ENCODE measurements at places on chromosomes 3 and 15.

DNA sequence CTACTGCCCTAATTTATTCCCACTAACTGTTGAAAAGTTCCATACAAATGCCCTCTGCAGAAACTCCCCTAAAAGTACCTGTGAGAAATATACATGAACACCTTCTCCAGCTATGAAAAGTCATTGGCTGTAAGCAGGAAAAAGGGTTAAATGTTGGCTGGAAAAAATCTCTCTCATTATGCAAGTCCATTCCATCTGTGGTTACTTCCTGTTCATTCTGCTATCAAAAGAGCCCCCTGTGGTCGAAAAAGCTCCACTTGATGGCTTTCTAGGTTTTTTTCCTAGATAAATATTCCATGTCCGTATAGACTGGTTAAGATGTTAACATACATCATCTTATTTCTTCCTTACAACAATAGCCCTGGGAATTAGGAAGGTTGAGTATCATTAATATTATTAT lies 56.2 kb upstream of the AKAP13 start:
- no peak for DNase-seq

DNA sequence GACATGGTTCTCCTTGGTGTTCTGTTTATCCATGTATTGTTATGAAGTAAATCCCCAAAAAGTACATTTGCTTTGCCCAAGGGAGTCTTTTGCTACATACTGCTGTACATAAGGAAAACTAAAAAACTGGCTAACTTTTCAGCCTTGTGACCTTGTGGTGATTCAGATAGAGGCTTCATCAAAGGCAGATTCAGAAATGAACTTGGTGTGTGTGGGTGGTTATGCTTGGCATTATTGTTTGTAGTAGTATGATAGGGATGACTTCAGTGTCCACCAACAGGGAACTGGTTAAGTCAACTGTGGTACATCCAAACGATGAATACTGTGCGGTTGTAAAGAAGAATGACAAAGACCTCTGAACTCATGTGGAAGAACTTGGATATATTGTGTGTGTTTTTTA lies 75.6 kb upstream of the CHRNB4 start:
- DNase-seq = no peak

- no peak for DNase-seq
These were observed 318.5 kb downstream of the GBE1 start for GRCh38 chr3:81442758-81443456.

DNA sequence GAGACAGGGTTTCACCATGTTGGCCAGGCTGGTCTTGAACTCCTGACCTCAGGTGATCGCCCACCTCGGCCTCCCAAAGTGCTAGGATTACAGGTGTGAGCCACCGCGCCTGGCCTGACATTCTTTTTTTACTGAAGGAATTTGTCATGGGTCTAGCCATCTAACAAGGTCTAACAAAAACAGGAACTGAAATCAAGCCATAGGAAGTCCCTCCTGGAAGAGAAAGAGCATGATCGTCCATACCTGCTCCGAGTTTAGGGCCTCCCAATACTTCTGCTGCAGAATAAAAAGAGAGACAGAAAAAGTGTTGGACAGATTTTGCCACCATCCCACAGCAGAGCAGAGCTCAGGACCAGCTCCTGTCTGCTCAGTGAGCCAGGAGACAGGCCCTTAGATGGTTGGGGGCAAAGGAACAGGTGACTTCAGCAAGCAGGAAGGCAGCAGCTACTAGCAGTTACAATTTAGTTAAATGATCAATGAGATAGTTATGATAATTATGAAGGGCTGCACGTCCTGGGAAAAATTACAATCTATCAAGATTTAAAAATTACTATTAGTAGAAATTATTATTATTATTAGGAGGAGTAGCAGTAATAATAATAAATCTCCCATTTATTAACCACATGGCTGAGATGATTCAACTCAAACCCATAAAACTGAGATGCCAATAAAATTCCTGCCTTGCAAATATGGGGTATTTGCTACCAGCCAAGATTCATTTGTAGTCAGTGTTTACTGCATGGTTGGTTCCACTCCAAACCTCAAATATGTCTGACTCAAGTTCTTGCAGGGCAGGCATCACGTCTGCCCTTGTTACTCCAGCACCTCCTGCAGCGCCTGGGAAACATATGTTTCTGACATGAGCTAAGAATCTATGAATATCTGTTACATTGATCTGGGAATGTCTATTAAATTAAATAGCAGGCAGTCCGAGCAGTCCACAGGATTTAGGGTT lies 40.1 kb downstream of the TMEM44 start:
- DNase-seq = no peak
